Left lung (tissue), 14 donors: ENCODE measurements at places on chromosomes 1 and 21. TPM values are rescaled to one million over a fixed set of nuclear protein-coding genes. Genes with fewer than 3 reads are reported as not detected.

ZBTB8OS gene
- total RNA-seq: 45.0 TPM

KCNK2 gene
- total RNA-seq: not detected

DNA sequence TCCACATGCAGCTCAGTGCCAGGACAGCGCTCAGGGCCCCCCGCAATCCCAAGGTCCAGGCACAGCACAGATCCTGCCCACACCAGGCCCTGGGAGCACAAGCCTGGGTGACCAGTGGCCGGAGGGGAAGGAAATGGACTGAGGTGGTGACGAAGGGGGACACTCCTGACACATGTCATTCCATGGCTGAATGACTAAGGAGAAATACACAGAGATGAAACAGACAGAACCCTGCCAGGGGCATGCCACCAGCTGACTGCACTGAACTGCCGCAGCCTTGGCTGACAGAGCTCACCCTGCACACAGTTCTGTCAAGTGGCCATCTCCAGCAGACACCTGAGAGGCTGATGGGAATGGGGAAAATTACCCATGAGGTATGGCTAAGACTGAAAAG is 56.1 kb downstream of the HSF2BP start:
- DNase-seq: no peak

GRCh38 chr1:220689666-220690065 is 497 bp upstream of the C1orf115 start:
- DNase-seq: no peak

GRCh38 chr21:27569091-27569490 is 602.2 kb upstream of the ADAMTS5 start:
- no peak for DNase-seq

- no peak for DNase-seq
Observed at GRCh38 chr1:154176337-154176736, 15.6 kb downstream of the TPM3 start.

GRCh38 chr1:70090875-70091274 is 114.5 kb downstream of the LRRC40 start:
- no peak for DNase-seq

GRCh38 chr1:211534545-211535291 is 42.8 kb upstream of the RD3 start:
- no peak for DNase-seq
